ENCODE measurements at places on chromosomes 6 and 20. TPM values are rescaled to one million over a fixed set of nuclear protein-coding genes. Genes with fewer than 3 reads are reported as not detected.

Gene RAMACL
- 4.7 TPM for total RNA-seq

Gene RAD21L1
- not detected for total RNA-seq

DNA sequence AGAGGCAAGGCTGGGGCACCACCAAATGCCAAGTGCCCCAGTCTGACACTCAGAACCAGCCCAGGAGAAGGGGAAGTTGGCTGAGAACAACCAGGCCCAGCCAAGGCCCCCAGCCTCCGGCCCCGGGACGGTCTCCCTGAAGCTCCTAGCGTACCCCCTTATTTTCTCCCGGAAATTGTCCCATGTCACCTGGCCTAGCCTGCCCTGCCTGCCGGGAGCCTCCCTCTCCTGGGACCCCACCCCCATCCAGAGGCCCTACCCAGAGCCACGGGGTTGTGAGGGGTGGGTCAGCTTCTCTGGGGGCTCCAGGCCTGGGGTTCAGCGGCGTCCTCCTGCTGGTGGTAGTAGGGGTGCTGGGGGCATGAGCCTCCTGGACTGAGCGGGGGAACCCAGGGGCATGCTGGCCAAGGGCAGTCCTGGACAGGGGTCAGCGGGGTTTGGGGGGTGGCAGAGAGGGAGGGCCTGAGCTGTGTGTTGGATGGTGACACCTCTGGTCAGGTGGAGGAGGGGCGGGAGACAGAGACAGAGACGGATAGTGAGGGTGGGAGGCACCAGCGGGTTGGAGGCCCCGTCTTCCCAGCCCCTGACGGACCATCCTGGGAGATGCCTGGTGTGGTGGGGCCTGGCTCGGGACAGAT lies 7.9 kb upstream of the SLCO4A1 start:
- H3K4me3 ChIP-seq = no peak overlapping the region
- no peak for DNase-seq
- H3K4me1 ChIP-seq = no peaks in the 10 kb centered on the region
- no peaks in the 10 kb centered on the region for H3K27me3 ChIP-seq
- H3K27ac ChIP-seq = no peak overlapping the region
- H3K36me3 ChIP-seq = no peaks in the 10 kb centered on the region

Gene ABT1
- total RNA-seq = 17.1 TPM

DNA sequence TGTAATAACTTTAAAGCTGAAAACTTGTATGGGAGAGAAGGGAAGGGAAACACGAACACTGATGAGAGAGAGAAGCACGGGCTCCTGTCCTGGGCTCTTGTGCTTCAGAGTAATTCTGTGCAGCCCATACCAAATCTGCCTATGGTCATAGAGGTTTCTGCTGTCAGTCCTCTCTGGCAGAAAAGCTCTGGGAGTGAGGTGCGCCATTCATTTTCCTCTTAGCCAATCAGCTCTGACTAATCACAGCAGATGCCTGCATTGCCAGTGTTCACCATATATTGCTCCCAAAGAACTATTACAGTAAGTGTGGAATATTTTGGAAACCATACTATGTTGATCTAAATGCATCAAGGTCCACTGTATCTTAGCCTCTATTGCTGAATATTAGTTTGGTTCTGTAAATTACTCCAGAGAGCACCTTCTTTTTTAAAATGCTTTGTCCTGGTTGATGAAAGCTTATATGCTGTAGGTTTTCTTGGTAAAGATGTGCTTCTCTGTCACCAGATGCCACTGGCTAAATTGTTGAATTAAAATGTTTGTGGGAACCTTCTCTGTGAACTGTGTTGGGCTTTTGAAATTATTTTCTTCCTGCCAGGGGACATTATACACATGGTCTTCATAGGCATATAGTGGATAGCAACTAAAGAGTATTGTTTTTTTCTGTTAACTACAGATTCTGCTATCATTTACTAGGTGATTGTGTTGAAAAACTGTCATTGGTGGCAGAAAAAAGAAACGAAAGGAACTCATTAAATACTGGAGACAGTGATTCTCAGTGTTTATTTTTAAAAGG lies 38.3 kb downstream of the DCBLD1 start:
- no peaks in the 10 kb centered on the region for H3K4me1 ChIP-seq
- no peak for DNase-seq
- H3K36me3 ChIP-seq = no peaks in the 10 kb centered on the region
- H3K27me3 ChIP-seq = no peaks in the 10 kb centered on the region

DNA sequence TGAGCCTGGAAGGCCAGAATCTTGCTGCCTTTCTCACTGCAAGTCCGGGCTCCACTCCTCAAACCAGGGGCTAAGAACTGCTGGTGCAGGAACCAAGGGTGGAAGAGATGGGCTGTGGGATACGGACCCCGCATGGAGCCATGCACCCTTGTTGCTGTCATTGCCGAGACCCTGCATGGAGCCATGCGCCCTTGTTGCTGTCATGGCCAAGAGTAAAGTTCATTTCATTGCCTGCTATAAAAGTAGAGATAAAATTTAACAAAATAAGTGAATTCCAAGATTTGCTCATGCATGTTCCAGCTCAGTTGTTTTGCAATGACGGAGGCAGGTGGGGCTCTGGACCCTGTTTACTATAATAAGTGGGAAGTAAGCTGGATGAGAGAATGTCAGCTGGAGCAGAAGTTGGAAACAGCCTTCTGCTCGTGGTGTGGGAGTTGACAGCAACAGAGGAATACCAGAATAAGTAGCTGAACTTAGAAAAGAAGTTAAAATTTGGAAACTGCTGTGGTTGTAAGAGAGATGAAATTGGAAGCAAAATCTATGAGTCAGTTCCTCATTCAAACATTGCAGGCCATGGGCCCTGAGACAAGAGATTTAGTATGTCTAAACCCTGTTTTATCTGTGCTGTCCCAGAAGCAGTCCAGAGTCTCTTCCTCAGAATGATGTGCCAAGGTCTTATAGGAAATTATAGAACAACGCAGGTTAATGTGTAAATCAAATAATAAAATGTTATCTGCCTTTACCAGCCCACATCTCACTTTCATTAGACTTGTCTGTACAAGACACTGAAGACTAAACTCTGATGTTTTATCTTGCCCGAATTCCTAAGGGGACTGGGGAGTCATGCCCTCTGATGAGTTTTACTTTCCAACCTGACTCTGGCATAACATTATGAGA lies 15.8 kb upstream of the THBS2 start:
- no peak for DNase-seq
- H3K27me3 ChIP-seq = no peaks in the 10 kb centered on the region
- H3K4me3 ChIP-seq = no peak overlapping the region
- peaks cover 12% of the 10 kb centered on the region for H3K4me1 ChIP-seq
- no peak overlapping the region for H3K27ac ChIP-seq

Gene IL17F
- not detected for total RNA-seq

DNA sequence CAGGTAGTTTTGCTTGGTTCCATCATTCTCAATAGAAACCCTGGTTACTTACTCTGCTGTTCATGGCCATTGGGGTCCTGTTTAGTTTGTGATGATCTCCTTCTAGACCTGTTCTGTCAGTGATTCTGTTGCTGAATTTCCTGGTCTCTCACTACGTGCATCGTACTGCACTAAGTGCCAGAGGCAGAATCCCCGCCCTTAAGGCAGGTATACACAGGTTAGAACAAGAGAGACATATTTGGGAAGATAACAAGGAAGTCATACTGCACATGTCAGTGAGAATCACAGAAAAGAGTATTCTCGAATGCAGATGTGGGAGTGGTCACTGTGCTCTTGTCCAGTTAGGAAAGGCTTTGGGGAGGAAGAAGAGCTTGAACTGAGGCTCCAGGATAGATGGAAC lies 148.1 kb upstream of the MYLIP start:
- H3K27me3 ChIP-seq = no peaks in the 10 kb centered on the region
- no peak overlapping the region for H3K4me3 ChIP-seq
- DNase-seq = no peak
- H3K4me1 ChIP-seq = no peaks in the 10 kb centered on the region
- H3K36me3 ChIP-seq = no peaks in the 10 kb centered on the region
- no peak overlapping the region for H3K27ac ChIP-seq

Gene C2
- total RNA-seq = 40.2 TPM

DNA sequence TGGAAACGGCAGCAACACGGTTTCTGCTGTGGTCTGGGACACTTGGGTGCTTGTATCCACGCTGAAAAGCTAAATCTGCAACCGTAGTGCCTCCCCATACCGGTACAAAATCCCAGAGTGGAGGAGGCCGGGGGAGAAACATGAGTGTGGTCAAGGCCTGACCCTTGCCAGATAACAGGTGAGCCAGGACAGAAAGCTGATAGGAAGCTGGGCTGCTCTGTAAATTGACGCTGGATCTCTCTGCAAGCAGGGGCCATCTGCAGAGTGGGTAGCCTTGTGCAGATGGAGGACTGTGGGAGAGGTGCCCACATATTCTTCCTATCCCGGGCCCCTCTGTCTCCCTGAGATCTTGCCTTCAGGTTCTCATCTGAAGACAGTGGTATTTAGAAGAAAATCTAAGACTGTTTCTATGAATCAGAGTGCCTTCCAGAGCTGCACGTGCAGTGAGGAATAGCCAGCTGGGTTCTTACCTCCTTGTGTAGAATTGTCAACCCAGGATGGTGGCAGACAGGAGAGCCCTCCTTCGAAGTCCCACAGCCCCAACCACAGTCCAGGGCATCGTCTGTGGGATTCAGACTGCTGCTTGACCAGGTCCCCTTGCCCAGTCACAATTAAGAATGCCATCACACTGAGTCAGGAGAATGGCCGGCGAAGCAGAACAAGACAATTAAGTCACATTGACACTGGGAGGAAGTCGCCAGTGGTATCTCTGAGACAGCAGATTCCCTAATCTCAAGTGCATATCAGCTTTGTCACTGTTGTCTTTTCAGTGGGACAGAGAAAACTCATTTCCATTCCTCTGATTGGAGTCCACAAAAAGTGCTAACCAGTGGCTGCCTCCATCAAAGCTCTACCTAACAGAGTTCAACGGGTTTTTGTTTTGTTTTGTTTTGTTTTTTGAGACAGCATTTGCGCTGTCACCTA lies 100.0 kb upstream of the RIPOR2 start:
- H3K27me3 ChIP-seq = no peaks in the 10 kb centered on the region
- peak overlapping the region; percentile 25 for H3K4me3 ChIP-seq
- H3K27ac ChIP-seq = no peak overlapping the region

DNA sequence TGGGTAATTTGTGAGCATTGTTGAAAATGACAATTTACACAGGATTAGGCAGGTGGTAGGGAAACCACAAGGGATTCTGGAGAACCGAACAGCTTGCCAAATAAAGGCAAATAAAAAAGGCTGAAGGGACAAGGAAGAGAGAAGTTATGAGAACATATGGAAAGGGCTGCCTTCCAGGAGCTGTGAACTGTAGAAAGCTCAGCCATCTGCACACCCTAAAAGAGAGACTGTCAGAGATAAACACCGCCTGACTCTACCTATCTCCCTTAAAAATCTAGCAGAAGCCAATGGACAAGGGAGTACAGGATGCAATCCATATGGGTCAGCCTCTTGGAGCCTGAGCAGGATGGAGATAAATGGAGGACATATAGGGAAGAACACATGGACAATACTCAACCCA lies 12.7 kb upstream of the SLC17A1 start:
- no peak for DNase-seq
- no peak overlapping the region for H3K27ac ChIP-seq
- H3K4me3 ChIP-seq = no peak overlapping the region
- H3K27me3 ChIP-seq = no peaks in the 10 kb centered on the region
- H3K36me3 ChIP-seq = no peaks in the 10 kb centered on the region
- no peaks in the 10 kb centered on the region for H3K4me1 ChIP-seq

Gene SLC22A2
- total RNA-seq = not detected

DNA sequence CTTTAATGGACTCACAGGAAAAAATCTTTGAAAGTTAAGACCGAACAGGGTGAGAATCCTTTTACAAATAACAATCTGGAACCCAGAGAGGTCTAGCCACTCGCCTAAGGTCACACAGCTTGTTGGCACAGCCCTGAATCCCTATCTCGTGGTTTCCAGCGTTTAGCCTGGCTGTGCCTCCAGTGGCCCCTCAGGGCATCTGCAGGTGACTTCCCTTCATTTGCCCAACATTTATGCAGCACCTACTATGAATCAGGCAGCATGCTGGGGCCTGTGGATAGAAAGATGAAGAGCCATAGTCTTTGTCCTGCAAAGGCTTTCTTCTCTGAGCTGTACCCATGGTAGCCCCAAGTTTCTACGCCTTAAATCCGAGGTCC lies 2.6 kb upstream of the NR2E1 start:
- peaks cover 27% of the 10 kb centered on the region for H3K27me3 ChIP-seq
- H3K4me1 ChIP-seq = peaks cover 35% of the 10 kb centered on the region
- H3K4me3 ChIP-seq = no peak overlapping the region
- H3K27ac ChIP-seq = no peak overlapping the region
- no peaks in the 10 kb centered on the region for H3K36me3 ChIP-seq
- no peak for DNase-seq

Gene KHDRBS2
- total RNA-seq = 0.54 TPM
